ENCODE measurements at places on chromosomes 4 and X.

GRCh38 chr4:149077181-149077580, 635.0 kb upstream of the NR3C2 start:
- DNase-seq, result no peak

GRCh38 chr4:29861307-29861706, 858.9 kb upstream of the PCDH7 start:
- no peak for DNase-seq

GRCh38 chr4:128565054-128565453, 244.4 kb upstream of the JADE1 start:
- DNase-seq, result no peak

- no peak for DNase-seq
Observed at GRCh38 chr4:161554372-161554990, 609.3 kb downstream of the FSTL5 start.

GRCh38 chr4:123419885-123420755, 23.5 kb downstream of the SPRY1 start:
- DNase-seq, result no peak

DNA sequence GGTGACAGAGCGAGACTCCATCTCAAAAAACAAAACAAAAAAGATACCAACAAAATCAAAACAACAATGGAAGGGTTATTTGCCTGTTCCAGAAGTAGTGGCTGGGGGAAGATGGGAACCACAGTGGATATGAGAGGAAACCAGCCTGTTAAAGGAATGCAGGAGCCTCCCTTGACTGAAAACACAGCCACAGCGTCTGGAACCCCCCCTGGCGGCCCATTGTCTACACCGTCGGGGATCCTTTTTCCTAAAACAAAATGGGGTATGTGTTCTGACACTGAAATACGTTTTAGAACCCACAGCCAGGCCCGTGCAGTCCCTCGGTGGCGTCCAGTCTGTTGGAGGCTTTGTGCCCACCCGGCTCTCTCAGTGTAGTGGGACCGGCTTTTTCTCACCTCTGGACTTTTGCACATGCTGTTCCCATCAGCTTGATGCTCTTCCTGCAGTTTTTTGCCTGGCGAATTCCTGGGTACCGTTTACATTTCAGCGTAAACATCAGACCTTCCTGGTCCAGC, 19.6 kb downstream of the PIGG start:
- no peak for DNase-seq

DNA sequence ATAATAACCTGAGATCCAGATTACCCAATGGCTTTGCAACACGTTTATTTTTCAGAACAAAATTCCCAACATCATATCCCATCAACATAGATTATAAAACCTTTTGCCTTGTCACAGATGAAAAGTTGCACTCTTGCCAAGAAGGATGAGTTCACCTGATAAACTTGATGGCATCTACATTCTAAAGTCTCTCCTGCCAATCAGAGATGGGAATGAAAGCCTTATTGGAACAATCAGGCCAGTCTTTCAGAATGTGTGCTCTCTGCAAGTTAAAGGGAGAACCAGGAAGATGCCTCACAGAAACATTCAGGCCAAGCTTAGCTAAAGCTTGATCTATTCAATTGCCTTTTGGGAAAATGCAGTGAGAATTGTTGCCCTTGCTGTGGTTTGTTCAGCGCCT, 1.3 kb downstream of the LPAR4 start:
- no peak for DNase-seq

- DNase-seq, result no peak
Observed at GRCh38 chr4:152630324-152630723, 49.5 kb downstream of the TMEM154 start.

GRCh38 chr4:23327120-23327519, 562.7 kb downstream of the PPARGC1A start:
- no peak for DNase-seq

DNA sequence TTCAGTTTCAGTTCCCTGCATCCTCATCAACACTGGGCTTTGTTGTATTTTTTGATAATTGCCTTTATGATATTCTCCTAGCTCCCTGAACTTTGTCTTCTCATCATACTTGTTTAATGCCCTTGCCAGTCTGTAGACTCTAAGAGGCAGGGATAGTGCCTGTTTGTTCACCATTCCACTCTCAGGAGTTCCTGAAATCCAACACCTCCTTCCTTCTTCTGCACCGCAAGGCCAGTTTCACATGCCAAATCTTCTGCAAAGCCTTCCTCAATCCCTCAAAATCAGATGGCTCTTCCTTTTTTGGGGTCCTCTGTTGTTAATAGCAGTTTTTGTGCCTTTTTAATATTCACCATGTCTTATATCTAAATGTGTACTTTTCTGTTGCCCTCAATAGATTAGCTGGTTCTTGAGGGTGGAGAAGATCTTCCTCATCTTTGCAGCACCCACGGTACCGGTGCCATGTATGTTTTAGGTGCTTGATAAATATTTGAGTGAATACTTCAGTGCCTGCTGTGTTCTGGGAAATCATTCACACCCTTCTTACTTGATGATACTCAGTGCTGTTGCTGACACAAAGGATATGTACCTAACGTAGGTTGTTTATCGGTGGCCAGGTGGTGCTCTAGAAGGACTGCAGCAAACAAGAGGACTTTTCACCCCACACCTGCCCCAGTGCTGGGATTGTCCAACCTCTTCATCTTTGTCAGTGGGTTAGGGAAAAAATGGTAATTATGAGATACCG, 85.3 kb upstream of the LIMCH1 start:
- DNase-seq, result no peak
